Hepatocyte (in vitro differentiated cells): ENCODE measurements at places on chromosomes 5 and 9.

- peak; percentile 58 for DNase-seq
Observed at GRCh38 chr5:56075361-56075760, 80.6 kb upstream of the IL6ST start.

DNA sequence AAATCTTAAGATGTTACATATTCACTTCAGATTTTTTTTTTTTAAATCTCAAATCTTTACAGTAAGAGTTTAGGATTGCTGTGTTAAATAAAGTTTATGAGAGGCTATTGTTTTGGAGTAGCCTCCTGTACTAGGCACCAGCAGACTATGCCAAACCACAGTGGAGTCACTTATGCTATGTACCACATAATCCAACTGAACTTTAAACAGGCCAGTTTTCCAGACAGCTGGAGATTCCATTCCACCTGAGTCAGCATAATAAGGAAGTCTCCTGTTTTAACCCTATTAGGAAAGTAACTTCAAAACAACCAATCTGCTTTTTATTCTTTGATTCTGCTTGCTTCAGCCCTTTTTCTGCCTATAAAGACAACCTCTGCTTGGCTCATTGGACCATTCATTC lies 205.2 kb downstream of the CSNK1G3 start:
- no peak for DNase-seq

DNA sequence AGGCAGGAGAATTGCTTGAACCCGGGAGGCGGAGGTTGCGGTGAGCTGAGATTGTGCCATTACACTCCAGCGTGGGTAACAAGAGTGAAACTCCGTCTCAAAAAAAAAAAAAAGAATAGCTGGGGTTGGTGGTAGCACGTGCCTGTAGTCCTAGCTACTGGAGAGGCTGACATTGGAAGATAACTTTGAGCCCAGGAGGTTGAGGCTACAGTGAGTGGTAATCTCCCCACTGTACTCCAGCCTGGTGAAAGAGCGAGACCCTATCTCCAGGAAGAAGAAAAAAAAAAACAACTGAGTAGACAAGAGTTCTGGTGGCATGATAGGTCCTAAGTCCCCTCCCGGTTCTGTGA lies 26.3 kb downstream of the GOLGA2 start:
- no peak for DNase-seq

DNA sequence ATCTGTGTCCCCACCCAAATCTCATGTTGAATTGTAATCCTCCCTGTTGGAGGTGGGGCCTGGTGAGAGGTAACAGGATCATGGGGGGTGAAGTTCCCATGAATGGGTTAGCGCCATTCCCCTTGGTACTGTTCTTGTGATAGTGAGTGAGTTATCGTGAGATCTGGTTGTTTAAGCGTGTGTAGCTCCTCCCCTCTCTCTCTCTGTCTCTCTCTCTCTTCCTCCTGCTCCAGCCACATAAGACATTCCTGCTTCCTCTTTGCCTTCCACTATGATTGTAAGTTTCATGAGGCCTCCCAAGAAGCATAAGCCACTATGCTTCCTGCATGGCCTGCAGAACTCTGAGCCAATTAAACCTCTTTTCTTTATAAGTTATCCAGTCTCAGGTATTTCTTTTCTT lies 28.8 kb downstream of the C5orf15 start:
- DNase-seq, result no peak

- no peak for DNase-seq
Observed at GRCh38 chr9:70362952-70363351, 51.5 kb downstream of the KLF9 start.

GRCh38 chr9:116270546-116270945 lies 117.0 kb downstream of the PAPPA start:
- no peak for DNase-seq

- no peak for DNase-seq
Observed at GRCh38 chr5:170450061-170450669, 53.7 kb upstream of the KCNIP1 start.

- DNase-seq, result no peak
Observed at GRCh38 chr9:113675475-113675941, 200.6 kb upstream of the ZNF618 start.

- peak; percentile 43 for DNase-seq
Observed at GRCh38 chr5:80937584-80938356, 22.4 kb upstream of the RASGRF2 start.

DNA sequence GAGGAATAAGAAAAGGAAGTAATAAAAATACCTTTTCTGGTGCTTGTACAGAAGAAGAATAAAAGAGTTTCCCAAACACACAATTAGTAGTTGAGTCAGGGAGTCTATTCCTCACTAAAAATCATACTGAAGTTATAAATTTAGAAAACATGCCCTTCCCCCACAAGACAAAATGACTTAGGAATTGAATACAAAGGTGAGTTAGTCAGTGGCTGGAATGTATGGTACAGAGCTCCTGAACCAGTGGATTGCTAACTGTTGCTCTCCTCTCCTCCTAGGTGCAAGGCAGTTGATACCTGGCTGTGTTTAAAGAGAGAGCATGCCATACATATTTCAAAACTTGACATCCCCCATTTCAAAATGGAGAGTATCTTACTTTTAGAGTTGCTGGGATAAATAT lies 1.9 kb downstream of the GDA start:
- peak; percentile 16 for DNase-seq

DNA sequence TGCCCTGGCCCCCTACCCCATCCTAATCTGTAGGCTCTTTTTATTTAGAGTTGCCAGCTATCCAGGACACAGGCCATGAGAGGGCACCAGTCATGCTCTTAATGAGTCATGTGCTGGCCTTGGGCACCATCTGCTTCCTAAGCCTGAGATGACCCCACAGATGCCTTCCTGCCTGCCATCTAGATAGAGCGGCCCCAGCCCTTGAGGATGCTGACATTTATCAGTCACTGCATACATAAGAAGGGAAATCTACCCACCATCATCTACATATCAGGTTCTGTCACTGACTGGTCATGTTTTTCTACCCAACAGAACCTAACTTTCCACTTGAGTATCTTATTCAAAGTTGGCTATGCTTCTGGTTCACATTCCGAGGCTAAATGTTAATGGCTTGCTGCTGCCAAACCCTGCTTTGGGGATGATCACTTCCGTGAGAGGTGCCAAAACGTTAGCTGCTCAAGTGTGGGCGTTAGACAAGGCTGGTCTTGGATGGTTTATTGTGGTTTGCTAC lies 49.9 kb upstream of the TTC23L start:
- DNase-seq, result no peak

GRCh38 chr5:136769093-136769492 lies 403.7 kb upstream of the TRPC7 start:
- no peak for DNase-seq

- no peak for DNase-seq
Observed at GRCh38 chr9:38096238-38096805, 27.3 kb upstream of the SHB start.

- no peak for DNase-seq
Observed at GRCh38 chr9:127705577-127706379, 1.0 kb upstream of the CFAP157 start.

DNA sequence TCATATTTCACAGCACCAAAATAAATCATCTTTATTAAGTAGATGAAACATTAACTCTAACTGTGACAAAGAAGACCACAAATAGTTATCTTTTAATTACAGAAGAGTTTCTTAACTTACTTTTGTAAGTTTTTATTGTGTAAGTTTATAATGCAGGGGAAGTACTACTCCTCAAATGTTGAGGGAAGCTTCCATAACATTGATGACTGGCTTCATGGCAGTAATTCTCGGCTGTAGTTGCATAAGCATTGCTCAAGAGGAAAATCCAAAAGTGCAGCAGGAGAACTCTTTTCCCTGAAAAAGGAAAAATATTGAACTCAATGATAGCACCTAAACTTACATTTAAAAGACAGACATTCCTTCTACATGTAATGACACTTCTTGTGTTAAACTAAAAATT lies 4.6 kb downstream of the TSLP start:
- no peak for DNase-seq
